Hematopoietic multipotent progenitor cell treated with erythropoietin and hydrocortisone succinate and interleukin-3 and kit ligand, for 15 days (in vitro differentiated cells): ENCODE measurements at places on chromosomes 4 and X.

- DNase-seq = no peak
These were observed 735.4 kb downstream of the PCDH7 start for GRCh38 chr4:31455612-31456011.

GRCh38 chr4:138851391-138852335 is 163.9 kb upstream of the NOCT start:
- no peak for DNase-seq

DNA sequence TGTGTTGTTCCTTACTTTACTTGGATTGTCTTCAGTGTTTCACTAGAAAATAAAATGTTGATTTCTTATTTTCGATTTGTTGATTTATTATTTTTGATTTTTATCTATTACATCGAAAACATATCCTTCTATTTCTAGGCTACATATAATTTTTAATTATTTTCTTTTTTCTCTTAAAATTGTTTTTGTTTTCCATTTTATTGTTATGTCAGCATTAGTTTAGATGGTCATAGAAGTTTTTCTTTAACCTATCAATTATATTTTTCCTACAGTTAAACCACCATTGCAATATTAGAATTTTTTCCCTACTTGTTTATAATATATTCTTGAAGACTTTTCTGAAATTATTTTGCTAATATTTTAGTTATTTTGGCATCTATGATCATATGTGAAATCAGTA is 1685.1 kb downstream of the RPA4 start:
- DNase-seq = no peak

DNA sequence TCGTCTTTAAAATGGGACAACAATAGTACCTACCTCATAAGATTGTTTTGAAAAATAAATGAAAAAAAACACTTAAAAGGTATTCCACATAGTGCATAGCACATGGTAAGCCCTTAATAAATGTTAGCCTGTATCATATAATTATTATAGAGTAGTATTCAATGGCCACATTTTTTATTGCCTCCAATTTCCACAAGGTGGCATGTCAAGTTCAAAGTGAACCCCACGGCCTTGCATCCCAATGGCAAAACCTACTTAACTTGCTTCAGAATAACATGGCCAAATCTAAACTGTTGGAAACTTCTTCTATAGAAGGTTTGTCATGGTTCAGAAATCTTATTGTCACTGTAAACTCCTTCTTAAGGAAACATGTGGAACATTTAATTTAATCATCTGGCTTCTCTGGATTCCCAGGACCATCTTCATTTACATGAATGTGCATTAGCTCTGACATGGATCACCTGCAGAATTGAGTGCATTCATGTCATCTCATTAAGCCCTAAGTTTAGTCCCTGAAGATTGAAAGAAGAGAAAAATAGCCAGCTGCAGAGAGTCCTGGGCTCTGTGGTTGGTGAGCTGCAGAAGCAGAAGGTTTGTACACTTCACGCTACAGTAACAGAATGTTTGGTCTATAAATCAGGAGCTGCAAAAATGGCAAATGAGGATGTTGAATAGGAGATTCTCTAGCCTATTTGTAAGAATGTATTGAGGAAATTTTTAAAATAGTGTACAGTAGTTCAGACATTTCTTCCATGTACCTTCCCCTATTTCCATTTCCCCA is 61.0 kb downstream of the ANXA3 start:
- DNase-seq = peak; percentile 85

- no peak for DNase-seq
These were observed 43.2 kb upstream of the RBM47 start for GRCh38 chr4:40672528-40673522.

- DNase-seq = no peak
These were observed 18.9 kb upstream of the NKRF start for GRCh38 chrX:119624951-119625668.

GRCh38 chr4:159540501-159540900 is 437.6 kb downstream of the RAPGEF2 start:
- no peak for DNase-seq

DNA sequence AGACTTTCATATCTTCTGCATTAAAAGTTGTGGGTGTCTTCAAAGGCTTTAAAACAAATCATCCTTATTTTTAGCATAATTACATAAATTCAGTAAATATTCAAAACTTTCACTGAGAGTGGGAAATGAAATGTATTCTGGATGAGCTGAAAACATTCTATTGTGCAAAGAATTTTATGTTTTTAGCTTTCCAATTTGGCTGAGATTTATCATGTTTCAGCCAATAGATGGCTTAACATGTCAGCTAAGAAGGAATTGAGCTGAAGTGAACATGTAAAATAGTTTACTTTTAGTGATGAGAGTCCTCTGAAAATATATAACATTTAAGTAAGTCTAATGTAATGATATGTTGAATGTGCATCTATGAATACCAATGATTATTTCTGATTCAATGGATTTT is 213.5 kb upstream of the GIMD1 start:
- no peak for DNase-seq

DNA sequence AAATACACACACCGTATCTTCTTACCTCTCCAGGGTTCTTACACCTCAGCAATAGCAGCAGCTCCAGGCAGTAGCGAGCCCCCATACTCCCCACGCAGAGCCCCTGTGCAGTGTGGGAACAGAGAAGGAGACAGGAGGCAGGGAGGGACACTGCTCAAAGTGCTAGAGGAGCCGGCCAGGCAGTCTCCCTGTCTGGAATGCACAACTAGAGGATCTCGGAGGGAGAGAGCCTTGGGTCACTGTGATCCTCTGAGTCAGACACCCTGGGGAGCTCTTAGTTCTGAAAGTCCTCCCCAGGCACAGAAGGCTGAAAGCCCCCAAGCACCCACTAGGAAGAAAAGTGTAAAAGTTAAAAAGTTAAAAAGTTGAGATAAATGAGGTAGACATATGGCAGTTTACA is 16.0 kb downstream of the AMELX start:
- no peak for DNase-seq

DNA sequence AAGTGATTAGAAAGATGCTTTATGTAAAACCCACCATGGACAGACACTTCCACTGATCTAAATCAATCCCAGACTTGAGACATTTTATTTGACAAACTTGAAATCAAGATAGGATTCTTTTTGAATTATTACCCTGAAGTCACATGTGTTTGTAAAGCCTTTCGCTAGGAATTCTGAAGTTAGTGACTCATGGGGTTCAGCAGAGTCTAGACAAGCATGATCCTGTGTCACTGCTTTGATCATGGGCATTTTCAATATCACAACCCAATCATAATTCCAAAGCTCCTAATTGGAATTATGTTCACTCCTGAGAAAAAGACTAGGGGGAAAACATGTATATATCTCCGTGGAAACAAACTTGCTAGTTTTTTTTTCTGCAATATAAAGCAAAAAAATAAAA is 67.5 kb upstream of the BMP3 start:
- DNase-seq = no peak

GRCh38 chr4:40363945-40364344 is 28.8 kb downstream of the CHRNA9 start:
- no peak for DNase-seq

- DNase-seq = no peak
These were observed 32.7 kb downstream of the TMA16 start for GRCh38 chr4:163527172-163527571.

DNA sequence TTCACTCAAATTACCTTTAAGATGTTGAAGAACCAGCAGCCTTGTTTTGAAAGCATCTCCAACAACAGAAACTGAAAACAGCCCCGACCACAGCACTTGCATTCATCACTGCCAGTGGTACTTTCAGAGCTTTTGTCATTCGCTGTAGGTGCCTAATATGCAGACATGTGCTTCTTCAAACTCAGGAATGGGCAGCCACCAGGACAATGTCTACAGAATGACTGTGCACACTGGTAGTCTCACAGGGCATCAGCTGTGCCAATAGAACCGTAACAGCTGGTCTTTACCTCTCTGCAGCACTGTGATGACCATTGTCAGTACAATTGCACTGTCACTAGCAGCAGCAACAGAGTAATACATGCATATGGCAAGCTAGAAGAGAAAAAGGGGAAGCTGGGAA is 1149.7 kb downstream of the STPG2 start:
- no peak for DNase-seq

GRCh38 chr4:76366737-76367136 is 54.2 kb downstream of the CCDC158 start:
- DNase-seq = no peak

DNA sequence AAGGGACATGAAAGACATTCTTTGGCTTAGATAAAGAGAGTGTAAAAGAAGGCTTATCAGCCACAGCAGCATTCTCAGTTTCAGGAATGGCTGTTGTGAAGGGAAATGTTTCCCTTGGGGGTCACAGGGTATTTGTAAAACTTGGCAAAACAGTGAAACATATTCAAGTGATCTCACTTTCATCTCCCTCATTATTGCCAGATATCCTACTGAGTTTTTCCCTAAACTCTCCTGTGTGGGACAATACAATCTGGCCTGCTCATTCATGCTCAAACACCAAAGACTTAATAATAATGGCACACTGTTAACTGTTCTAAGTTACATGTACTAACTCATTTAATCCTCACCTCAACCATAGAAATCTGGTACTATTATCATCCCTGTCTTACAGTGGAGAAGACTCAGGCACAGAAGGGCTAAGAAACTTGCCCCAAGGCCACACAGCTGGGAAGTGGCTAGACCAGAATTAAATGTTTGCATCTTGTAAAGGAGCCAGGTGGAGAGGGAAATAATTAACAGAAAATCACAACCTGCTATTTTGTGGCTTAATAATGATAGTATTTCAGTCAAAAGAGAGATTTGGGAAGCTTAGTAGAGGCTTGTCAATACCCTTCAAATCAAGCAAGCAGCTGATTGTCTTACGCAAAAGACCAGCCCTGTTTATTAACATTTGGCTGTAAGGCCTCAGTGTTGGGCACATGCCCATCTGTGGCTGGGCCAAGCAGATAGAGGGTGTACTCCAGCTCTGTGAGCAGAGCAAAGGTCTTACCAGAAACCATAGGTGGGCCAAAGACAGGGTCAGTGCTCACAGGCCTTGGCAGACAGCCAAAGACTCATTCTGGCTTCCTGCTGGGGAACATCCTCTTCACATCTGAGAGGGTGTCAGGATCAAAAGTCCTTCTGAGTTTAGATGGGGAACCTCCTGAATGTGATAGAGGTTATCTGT is 17.3 kb downstream of the SMPX start:
- DNase-seq = no peak

GRCh38 chr4:6378493-6379445 is 93.6 kb downstream of the PPP2R2C start:
- DNase-seq = no peak

DNA sequence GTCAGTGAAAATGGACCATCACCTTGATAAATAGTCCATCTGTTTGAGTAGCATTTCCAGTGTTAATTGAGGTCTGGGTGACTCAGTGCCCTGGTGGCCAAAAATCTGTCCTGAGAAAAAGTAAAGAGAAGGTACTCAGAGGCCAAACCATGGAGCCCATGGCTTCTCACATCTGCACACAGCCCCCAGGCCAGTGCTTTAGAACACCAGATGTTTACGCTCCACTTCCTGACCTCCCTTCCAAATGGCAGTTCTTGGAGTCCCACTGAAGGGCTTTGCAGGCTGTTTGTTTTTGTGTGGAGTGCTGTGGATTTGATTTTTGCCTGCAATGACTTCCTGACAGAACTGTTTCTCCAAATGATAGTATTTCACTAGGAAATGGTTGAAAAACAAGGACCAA is 60.2 kb upstream of the GPC4 start:
- no peak for DNase-seq

GRCh38 chr4:139770361-139770760 is 104.7 kb downstream of the MGST2 start:
- DNase-seq = no peak

DNA sequence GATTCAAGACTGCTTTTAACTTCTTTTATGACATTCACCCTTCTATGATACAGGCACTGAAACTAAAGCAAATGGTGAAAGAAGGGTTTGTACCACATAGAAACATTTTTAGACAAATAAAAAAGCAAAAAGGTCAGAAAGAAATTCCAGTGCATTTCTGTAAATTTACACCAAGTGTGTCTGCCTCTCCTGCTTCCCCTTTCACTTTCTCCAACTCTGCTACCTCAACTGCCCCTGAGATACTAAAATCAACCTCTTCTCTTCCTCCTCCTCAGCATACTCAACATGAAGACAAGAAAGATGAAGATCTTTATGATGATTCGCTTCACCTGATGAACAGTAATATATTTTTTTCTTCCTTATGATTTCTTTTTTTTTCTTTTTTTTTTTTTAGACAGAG is 187.9 kb downstream of the LRBA start:
- DNase-seq = no peak

DNA sequence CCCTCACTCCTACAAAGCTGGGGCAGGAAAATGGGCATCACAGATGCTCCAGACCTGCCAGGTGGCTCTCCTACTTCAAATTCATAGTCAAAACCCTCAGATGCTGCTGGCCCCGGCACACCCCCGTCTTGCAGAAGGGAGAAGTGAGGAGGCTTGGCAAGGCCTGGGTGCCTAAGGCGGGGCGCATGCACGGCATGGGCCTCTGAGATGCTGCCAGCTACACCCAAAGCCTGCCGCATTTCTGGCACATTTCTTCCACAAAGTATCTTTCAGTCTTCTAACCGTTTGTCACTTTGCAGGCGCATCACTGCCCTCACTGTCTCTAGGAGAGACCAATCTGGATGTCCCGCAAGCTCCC is 19.6 kb downstream of the WDR1 start:
- peak; percentile 55 for DNase-seq

DNA sequence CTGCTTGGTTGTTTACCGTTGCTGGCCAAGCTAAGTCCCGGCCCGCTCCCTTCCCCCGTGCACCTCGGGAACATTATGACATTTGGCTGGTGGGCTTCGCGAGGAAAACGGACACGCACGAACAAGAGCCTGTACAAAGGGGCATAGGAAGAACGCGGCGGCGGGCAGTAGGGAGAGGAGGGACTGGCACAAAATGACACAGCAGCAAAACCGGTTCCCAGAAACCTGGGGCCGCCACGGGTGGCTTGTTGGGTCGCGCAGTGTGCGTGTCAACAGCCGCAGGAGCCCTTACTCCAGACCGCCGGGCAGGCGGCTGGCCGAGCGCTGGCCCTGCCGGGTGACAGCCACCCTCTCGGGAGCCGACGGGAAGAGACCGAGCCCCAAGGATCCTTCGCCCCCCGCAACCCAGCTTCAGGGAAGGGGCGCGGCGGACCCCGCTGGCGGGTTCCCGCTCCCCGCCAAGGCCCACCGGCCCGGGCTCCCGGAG is 1.6 kb upstream of the LIN54 start:
- peak; percentile 40 for DNase-seq

DNA sequence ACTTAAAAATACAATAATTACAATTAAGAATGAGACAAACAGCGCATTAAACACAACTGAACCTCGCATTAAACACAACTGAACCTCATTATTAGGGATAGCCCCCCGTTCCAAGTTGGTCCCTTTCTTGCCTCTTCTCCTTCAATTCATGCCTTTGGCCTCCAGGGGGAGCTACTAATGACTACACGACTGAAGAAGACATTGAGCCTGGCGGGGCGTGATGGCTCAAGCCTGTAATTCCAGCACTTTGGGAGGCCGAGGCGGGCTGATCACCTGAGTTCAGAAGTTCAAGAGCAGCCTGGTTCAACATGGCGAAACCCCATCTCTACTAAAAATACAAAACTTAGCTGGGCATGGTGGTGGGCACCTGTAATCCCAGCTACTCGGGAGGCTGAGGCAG is 56.4 kb upstream of the NWD2 start:
- peak; percentile 4 for DNase-seq

GRCh38 chr4:85803856-85804255 is 328.9 kb downstream of the ARHGAP24 start:
- no peak for DNase-seq

- no peak for DNase-seq
These were observed 995.5 kb downstream of the RAB28 start for GRCh38 chr4:12488672-12489071.

- no peak for DNase-seq
These were observed 55.5 kb downstream of the SCML1 start for GRCh38 chrX:17792826-17793225.
